Activated CD8-positive, alpha-beta T cell treated with anti-CD3 and anti-CD28 coated beads, Interleukin-2, amount 10 ng/mL, durations not matched to agents 7 days and 5 days (primary cell): ENCODE measurements at places on chromosomes 13 and 19. TPM values are rescaled to one million over a fixed set of nuclear protein-coding genes. Genes with fewer than 3 reads are reported as not detected.

DNA sequence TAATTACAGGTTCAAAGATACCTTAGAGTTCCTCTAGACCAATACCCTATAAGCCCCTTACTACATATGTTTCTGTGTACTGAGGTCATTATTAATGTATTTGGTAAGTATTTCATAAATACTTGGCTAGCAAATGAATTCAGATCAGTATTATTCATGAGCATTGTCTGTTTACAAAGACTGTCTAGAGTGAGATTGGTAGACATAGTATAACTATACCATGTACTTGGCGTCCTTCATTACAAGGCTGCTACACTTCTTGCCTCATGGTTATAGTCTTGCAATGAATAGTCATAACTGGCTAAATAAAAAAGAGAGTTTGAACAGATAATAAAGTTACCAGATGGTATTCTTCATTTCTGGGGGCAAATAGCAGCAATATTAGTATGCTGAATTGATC, 12.1 kb downstream of the SETDB2 start:
- DNase-seq: no peak

ACTMAP gene
- 15.2 TPM for total RNA-seq

GRCh38 chr13:66751691-66752090, 478.4 kb downstream of the PCDH9 start:
- DNase-seq: no peak

DNA sequence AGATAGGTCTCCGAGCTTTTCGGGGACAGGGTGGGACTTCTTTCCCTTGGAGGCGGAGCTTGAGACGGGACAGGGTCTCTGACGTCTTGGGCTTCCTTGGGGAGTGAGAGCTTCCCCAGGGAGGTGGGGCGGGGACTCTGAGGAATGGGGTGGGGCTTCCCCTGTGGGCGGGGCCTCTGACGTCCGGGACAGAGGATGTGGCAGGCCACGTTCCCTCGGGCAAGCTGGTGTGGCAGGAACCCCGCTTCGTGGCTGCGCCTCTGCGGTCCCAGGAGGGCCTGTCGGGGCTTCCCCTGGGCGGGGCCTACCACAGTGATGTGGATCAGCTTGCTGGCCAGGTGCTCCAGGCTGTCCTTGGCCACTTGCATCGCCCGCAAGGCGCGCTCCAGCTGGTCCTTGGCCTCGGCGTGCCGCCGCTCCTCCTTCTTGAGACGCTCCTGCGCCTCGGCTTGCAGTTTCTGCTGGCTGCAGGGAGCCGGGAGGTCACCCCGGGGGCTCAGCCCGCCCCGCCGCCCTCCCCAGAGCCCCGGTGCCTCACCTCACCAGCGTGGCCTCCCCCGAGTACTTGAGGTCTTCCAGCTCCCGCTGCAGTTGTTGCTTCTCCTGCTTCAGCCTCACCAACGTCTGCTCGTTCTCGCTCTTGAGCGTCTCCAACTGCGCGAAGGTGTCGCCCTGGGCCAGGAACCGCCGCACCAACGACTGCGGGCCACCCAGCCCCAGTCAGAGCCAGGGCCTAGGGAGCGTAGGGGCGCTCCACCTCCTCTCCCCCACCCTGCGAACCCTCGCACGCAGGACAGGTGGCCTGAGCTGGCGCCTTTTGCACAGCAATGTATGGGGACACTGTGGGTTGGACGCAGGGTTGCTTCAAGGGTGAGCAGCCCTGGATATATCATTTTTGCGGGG, 3.3 kb upstream of the RGL3 start:
- DNase-seq: peak; percentile 88

USF2 gene
- total RNA-seq: 125 TPM

DNA sequence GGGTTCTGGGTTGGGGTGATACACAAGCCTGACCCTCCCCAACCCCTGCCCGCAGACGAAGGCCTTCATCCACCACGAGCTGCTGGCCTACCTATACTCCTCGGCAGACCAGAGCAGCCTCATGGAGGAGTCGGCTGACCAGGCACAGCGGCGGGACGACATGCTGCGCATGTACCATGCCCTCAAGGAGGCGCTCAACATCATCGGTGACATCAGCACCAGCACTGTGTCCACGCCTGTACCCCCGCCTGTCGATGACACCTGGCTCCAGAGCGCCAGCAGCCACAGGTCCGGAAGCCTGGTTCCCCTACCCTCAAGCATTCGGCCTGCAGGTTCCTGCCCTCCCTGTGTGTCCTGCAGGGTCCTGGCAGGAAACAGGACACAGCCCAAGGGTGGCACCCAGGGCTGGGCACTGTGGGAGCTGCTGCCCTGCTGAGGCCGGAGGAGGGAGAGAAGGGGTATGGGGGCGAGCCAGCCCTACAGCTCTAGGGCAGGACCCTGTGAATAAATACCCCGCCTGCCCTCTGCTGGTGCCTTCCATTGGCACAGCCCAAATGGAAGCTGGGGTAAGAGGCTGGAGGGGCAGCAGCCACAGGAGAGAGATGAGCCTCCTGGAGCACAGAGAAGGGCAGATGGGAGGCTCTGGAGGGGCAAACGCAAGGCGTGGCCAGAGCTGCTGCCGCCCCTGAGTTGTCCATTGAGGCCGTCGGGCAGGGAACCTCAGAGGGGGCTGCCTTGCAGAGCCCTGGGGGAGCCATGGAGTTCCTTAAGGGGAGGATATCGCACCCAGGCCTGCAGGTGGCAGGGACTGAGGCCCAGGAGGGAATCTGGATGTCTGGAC, 6.8 kb downstream of the TMED1 start:
- no peak for DNase-seq

- DNase-seq: no peak
Measured at GRCh38 chr13:59780058-59780457, 383.7 kb downstream of the DIAPH3 start.

DNA sequence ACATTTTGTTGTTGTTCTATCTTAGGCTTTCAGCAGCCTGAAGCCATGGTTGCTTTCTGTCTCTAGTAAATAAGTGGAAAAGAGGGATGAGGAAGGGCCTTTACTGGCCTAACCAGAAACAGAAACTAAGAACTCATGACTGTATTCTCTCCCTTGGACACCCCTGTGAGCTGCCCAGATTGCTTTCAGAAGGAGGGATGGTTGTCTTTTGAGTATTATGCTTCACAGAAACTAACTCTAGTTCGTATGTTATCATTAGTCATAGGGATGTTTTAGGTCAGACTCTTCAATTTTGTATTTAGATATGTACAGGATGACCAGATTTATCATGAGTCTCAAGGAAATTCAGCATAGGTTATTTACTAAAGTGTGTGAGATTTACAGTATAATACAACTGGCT, 17.5 kb downstream of the BORA start:
- no peak for DNase-seq

DNA sequence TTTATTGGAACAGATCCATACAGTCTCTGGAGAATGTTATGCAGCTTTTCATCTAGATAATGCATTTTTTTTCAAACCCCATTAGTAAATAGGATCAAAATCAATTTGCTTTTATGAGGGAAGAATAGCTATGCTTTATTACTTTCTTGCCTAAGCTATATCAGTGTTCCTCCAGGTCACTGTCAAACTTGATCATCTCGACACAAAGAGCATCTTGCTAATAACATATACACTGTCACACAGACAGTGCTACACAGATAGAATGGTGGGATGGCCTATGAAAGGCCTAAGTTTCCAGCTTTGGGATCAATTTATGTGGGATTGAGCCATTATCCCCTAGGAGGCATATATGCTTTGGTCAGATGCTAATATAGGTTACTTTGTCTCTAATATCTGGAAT, 862.9 kb upstream of the SPRY2 start:
- no peak for DNase-seq

DGKH gene
- total RNA-seq: 20.7 TPM

OVOL3 gene
- not detected for total RNA-seq

LAIR1 gene
- 97.6 TPM for total RNA-seq

ZNF324 gene
- total RNA-seq: 15.8 TPM

- DNase-seq: no peak
Measured at GRCh38 chr19:22326219-22326618, 40.0 kb downstream of the ZNF729 start.

ASPDH gene
- total RNA-seq: not detected

C19orf33 gene
- not detected for total RNA-seq
